ENCODE measurements at places on chromosomes 12 and 14.

GRCh38 chr14:77859934-77860570 lies 60.1 kb downstream of the ADCK1 start:
- DNase-seq: no peak

GRCh38 chr14:22305607-22306006 lies 283.4 kb downstream of the DAD1 start:
- no peak for DNase-seq

DNA sequence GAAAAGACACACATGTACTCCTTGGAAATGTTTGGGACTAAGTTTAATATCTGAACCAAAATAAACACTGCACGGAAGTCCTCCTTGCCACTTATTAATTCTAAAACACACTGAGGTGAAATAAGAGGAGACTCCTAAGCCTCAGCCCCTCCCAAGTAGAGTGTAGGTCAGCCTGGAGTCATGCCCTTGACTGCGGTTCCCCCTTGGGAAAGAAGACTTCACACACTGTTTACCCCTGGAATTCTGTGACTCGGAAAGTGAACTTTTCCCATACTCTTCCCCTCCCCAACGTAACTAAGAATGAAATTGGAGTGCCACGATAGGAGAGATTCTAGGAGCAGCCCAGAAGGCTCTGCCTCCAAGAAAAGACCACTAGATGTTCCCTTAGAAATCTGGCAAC lies 8.6 kb upstream of the TFCP2 start:
- no peak for DNase-seq

GRCh38 chr12:10214136-10214894 lies 1.6 kb downstream of the GABARAPL1 start:
- DNase-seq: no peak

GRCh38 chr14:54857830-54858269 lies 44.8 kb downstream of the GCH1 start:
- no peak for DNase-seq

- DNase-seq: no peak
Observed at GRCh38 chr12:123961585-123962345, 10.9 kb downstream of the CCDC92 start.

DNA sequence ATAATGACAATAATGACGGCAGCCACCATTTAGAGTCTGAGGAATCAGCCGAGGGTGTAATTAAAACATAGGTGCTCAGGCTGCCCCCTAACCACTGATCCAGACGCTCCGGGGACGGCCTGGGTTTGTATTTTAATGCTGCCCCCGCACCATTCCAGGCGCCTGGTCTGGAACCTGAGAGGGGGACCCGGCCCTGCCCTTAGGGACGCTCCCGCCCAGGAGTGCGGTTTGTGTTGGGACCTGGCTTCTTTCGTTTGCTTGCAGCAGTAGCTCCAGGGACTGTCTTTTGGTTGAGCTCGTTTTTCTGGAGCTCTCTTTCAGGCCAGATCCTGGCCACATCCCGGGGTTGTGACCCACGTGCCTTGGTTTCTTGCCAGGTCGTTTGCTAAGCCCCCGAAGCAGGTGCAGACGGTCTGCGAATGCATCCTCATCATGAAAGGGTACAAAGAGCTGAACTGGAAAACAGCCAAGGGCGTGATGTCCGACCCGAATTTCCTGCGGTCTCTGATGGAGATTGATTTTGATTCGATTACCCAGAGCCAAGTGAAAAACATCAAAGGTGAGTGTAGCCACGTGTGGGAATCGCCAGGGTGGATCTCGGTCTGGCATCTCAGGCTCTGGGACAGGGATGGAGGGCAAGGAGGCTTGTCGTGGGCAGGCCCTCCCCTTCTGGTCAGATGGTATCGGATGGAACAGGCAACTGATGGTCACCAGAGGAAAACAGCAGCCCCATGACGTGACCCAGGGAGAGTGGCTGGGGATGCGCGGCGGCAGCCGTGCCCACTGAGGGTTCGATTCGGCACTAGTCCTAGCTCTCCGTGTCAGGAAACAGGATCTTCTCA lies 63.5 kb downstream of the CCDC92 start:
- DNase-seq: no peak
